HuH-7.5 (cell line): ENCODE measurements at places on chromosomes 11 and 22.
A peak's percentile ranks its signal among the peaks of the same experiment; 100 is the strongest.

GRCh38 chr22:41826430-41827383 is 6.2 kb upstream of the SREBF2 start:
- DNase-seq, result no peak

DNA sequence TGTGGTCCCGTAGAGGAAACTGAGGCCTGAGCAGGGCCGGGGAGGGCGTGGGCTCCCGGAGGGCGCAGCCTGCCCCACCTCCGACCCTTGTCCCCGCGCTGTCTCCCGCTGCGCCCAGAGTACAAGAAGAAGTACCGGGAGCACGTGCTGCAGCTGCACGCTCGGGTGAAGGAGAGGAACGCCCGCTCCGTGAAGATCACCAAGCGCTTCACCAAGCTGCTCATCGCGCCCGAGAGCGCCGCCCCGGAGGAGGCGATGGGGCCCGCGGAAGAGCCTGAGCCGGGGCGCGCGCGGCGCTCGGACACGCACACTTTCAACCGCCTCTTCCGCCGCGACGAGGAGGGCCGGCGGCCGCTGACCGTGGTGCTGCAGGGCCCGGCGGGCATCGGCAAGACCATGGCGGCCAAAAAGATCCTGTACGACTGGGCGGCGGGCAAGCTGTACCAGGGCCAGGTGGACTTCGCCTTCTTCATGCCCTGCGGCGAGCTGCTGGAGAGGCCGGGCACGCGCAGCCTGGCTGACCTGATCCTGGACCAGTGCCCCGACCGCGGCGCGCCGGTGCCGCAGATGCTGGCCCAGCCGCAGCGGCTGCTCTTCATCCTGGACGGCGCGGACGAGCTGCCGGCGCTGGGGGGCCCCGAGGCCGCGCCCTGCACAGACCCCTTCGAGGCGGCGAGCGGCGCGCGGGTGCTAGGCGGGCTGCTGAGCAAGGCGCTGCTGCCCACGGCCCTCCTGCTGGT is 1.9 kb downstream of the NLRP6 start:
- DNase-seq, result no peak

- DNase-seq, result no peak
Measured at GRCh38 chr22:30695351-30695851, 727 bp downstream of the OSBP2 start.

DNA sequence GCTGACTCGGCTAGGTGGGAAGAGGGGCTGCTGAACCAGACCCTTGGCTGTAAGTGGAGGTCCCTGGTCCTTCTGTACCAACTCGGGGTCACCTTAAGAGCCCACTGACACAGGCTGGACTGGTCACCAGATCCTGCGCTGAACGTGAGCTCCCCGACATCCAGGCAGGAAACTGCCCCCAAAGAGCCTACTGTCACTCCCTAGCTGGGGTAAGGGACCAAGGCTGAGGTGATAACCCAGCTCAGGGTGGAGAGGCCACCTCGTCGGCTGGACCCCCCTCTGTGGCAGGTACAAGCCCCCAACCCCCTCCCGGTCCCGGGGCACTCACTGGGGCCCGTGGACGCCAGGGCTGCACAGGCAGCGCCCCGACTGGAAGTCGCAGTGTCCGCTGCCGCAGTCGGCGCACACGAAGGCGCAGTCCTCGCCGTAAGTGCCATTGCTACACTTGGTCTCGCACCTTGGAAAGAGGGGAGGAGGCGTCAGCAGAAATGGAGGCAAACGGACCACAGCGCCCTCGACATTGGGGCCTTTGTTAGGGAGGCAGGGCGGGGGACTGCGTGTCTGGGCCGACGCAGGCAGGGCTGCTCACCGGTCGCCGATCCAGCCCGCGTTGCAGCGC is 7.4 kb downstream of the SCARF2 start:
- DNase-seq, result no peak

DNA sequence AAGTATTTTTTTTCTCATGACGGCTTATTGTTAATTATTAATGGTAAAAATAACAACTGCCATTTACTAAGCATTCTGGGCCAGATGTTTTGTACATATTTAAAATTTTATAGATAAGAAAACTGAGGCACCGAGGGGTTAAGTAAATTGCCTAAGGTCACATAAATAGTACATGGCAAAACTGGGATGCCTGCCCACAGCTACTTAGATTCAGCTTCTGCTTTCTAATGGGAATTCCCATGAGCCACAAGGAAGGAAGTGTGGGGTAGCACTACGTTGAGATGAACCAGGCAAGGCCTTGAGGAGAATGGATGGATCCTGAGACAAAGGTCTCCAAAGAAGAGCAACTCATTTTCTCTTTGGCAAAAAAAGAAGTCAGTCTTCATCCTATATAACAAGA is 11.9 kb upstream of the PHF21A start:
- DNase-seq, result no peak

DNA sequence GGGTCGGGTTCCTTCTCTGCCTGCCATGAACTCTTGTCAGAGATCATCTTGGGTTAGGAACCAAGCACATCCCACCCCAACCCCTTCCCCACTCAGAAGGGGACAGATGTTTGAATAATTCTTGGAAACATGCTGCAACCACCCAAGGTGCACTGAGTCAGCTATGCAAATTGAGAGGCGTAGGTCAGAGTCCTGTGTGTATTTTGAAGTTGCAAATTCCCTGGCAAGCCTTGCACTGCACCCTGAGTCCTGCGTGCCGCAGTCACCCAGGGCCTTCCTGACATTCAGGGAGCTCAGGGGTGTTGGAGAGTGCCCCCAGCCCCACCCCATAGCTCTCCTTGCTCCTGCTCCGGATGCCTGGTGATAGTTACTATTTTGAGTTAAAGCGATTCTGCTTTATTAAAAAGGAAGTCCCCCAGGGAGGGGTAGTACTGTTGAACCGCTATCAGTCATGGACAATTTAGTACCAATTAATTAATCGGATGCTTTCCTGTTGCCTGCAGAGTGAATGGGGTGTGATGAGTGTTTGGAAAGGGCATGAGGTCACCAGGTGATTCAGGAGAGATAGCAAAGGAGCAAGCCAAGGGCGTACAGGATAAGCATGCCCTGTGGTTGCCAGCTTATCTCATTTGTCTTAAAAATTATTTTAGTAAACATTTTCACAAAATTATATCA is 123.7 kb downstream of the GRIK4 start:
- DNase-seq, result no peak

- no peak for DNase-seq
Measured at GRCh38 chr11:64330888-64331287, 9.1 kb upstream of the CCDC88B start.

GRCh38 chr11:90849312-90849711 is 626.5 kb upstream of the CHORDC1 start:
- no peak for DNase-seq

GRCh38 chr11:104098555-104098954 is 62.1 kb downstream of the DDI1 start:
- no peak for DNase-seq

GRCh38 chr11:57131080-57131790 is 50.5 kb upstream of the LRRC55 start:
- peak; percentile 62 for DNase-seq

GRCh38 chr11:128956401-128957201 is 13.9 kb upstream of the TP53AIP1 start:
- peak; percentile 38 for DNase-seq

DNA sequence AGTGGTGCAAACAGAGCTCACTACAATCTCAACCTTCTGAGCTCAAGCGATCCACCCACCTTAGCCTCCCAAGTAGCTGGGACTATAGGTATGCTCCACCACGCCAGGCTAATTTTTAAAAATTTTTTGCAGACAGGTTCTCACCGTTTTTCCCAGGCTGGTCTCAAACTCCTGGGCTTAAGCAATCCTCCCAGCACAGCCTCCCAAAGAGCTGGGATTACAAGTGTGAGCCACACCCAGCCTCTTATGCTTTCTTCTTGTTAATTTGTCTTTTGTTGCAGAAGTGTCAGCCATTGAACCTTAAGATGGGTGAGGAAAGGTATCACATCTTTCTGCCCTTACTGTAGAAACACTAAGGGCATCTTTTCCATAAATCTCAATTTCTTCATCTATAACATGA is 34.9 kb downstream of the DENND5A start:
- no peak for DNase-seq

DNA sequence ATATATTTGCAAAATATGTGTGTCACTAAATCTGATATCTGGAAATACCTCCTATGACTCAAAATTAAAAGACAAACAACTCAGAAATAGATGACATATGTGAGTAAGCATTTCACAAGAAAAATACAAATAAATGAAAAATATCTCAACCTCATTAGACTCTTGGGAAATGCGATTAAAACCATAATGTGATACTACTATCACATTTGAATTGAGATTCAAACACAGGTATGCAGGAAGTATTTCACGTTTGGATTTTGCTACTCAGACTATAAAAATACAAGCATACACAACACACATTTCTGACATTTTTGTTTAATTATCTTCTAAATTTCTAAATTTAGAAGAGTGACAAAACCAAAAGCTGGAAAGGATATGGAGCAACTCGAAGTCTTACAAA is 811.9 kb upstream of the LRRC4C start:
- no peak for DNase-seq
